Cardiac atrium fibroblast (primary cell): ENCODE measurements at places on chromosomes 7 and 10. TPM values are rescaled to one million over a fixed set of nuclear protein-coding genes. Genes with fewer than 3 reads are reported as not detected.

Gene VWA2
- total RNA-seq, result not detected in 2 replicates

Gene HERC4
- total RNA-seq, result 31.3 and 33.2 TPM in 2 replicates

Gene NKX1-2
- total RNA-seq, result not detected in 2 replicates

Gene HYAL4
- 0.16 TPM in 1 of 2 replicates, not detected in the other for total RNA-seq

Gene PCLO
- under 0.01 TPM in 1 of 2 replicates, not detected in the other for total RNA-seq

Gene METTL27
- total RNA-seq, result 2.1 and 4.5 TPM in 2 replicates

Gene C10orf62
- not detected in 2 replicates for total RNA-seq

Gene ZNF503
- total RNA-seq, result 5.8 and 10.8 TPM in 2 replicates

Gene DLX5
- not detected in 2 replicates for total RNA-seq

Gene NODAL
- total RNA-seq, result not detected in 2 replicates

Gene H2BK1
- total RNA-seq, result not detected in 2 replicates

Gene FAM25A
- not detected in 2 replicates for total RNA-seq

Gene SFXN4
- 14.6 and 70.4 TPM in 2 replicates for total RNA-seq

Gene GJC3
- not detected in 2 replicates for total RNA-seq

Gene CUBN
- 0.72 and 4.2 TPM in 2 replicates for total RNA-seq

Gene CPN1
- total RNA-seq, result not detected in 2 replicates

Gene GLI3
- 1.5 and 3.1 TPM in 2 replicates for total RNA-seq

Gene LBX1
- total RNA-seq, result under 0.01 TPM in 1 of 2 replicates, not detected in the other

Gene GNGT1
- total RNA-seq, result not detected in 2 replicates

Gene PKD1L1
- 0.16 TPM in 1 of 2 replicates, not detected in the other for total RNA-seq

Gene MACROH2A2
- 7.6 and 9.7 TPM in 2 replicates for total RNA-seq

Gene HECW1
- total RNA-seq, result not detected in 2 replicates

Gene CCL24
- total RNA-seq, result not detected in 2 replicates

Gene NUTM2E
- not detected in 2 replicates for total RNA-seq

Gene GDF2
- not detected in 2 replicates for total RNA-seq
